ENCODE measurements at places on chromosomes 2 and 18.

GRCh38 chr2:110843959-110844510 lies 111.7 kb downstream of the ACOXL start:
- DNase-seq: no peak

- DNase-seq: no peak
Observed at GRCh38 chr2:220572385-220572784, 945.0 kb downstream of the SLC4A3 start.

DNA sequence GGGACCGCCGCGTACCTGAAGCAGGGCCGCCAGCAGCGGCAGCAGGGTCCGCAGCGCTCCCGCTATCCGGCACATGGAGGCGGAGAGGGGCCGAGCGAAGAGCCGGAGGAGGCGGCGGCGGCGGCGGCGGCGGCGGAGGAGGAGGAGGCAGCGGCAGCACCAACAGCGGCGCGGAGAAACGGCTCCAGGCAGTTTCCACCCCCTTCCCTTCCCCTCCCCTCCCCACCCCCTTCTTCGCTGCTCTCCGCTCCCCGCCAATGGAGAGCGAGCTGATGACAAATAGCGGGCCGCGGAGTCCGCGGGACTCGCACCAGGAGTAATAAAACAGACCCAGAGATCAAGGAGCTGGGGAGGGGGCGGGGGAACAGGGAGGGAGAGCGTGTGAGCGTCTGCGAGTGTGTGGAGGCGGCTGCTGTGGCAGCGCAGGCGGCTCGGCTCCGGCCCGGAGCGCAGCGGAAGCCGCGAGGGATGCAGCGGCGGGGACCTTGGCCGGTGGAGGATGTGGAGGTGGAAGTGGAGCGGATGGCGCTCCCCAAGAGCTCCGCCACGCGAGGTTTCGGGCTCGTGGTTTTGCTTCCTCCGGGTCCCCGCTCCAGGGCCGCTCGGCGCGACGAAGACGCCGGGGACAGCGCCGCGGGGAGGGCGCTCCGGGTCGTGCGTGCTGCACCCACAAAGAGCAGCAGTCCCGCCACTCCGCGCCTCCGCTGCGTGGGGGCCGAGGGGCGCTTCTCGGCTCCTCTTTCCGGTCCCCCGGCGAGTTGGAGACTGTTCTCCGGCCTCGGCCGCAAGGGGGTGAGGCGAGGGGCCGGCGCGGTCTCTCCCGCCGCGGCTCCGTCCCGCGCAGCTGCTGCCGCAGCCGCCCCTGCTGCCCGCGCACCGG lies at the start of gene CDH2:
TSS of gene CDH2 (minus strand) at position 183 of the 880 bp plus-strand sequence. CDS start at position 75, 108 bp downstream.
- DNase-seq: peak; percentile 69

- no peak for DNase-seq
Observed at GRCh38 chr2:172219201-172219600, 116.5 kb upstream of the DLX2 start.

DNA sequence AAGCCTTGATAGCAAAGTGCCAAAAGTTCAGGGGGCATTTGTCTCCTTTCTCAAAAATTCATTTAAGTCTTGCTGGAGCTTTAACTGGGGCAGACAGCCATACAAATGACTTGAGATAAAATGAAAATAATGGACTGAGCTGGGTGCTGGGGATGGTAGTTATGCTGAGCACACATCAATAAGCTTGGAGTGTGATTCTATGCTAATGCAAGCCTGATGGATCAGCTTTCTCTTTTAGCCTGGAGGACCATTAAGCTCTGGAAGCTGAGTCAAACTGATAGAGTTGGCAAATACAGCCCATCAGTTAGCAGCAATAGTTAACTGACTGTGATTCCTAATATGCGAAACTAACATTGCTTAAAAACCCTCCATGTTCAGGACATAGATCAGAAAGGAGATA lies 98.0 kb downstream of the CAMKMT start:
- no peak for DNase-seq

- no peak for DNase-seq
Observed at GRCh38 chr2:17030047-17030446, 364.4 kb upstream of the CYRIA start.

- no peak for DNase-seq
Observed at GRCh38 chr2:37711831-37712230, 40.4 kb upstream of the CDC42EP3 start.

DNA sequence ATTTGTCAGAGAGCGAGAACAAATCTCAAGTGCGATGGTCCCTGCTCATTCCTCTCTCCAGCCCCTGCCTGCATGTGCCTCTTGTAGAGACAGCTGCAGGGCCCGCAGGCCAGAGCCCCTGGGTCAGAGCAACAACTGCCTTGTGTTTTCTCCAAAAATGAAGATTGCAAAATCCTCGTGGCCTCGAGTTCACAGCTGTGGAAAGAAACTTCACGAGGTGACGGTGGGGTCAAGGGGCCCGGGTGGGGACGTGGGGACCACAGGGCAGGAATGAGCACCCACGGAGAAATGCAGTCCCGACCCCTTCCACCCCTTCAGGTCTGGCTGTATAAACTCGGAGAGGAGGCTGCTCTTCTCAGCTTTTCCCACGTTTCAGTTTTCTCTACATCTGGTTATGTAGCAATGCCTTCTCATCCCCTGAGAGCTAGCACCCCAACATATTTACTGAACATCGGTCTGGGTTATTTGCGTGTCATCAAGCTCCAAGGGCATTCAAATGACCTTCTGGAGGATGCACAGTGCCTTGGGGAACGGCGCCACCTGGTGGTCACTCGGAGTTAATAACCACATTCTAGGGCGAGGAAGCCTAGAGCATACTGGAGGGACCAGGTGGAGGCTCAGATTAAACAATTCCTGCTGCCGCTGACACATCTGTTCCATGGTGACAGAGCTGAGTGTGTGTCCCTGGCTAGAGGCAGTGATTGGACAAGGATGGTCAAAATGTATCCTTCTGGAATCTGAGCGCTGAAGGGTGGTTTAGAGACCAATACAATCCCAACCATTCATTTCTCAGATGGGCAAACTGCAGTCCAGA lies 91.4 kb upstream of the CYRIA start:
- DNase-seq: no peak

- DNase-seq: no peak
Observed at GRCh38 chr2:238869293-238870124, 21.6 kb downstream of the TWIST2 start.

GRCh38 chr2:173355132-173355865 lies 627 bp downstream of the CDCA7 start:
- peak; percentile 69 for DNase-seq

GRCh38 chr2:235537186-235537585 lies 43.3 kb downstream of the AGAP1 start:
- no peak for DNase-seq

DNA sequence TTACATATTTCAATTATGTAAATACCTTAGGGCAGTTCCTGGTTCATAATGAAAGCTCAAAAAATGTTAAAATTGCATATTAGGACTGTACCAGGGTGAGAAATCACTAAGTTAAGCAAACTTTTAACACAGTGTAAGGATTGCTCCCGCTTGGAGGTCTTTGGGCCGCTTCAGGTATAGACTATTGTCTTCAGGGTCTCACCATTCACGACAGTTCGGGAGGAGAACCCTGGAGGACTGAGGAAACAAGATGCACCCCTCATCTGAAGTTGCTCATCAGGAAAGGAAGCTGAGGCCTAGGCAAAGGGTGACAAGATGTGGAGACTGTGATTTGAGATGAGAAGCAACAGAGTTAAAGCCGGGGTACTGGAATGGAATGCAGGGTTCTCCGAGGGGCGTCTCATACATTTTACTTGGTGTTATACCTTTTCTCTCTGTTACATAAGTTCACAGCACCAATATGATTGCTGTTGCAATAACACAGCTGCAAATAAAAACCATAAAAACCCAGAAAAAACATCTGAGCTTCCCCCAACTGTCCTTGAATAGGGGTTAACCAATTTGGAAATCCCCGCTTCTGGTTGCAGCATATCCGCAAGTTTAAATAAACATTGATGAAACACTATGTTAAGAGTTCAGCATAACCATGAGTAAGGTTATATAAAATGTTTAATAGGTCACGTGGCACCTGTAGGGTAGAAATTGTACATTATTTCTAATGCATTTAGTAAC lies 40.1 kb downstream of the FBXO48 start:
- DNase-seq: no peak

DNA sequence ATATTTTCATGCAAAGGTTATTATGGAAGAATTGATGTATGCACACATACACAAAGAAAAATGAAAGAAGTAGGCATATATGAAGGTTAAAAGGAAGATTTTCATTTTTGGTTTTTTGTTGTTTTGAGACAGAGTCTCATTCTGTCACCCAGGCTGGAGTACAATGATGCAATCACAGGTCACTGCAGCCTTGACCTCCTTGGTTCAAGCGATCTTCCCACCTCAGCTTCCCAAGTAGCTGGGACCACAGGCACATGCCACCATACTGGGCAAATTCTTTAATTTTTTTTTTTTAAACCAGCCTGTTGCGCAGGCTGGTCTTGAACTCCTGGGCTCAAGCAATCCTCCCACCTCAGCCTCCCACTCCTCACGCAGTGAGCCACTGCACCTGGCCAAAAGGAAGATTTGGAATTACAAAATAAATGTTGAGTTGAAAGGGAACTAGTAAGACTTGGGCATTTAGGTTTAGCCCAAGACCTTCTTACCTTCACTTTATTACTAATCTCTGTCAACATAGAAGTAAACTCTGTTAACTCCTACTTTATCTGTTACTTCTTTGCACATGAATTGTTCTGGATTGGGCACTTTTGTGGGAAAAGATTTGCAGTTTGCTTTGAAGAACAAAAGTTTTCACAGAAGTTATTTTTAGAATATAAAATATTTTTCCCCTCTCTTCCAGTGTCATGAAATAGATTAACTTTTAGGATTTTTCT lies 31.7 kb upstream of the NBEAL1 start:
- no peak for DNase-seq

GRCh38 chr2:15169326-15170069 lies 391.6 kb downstream of the NBAS start:
- DNase-seq: peak; percentile 84
